EL (cell line): ENCODE measurements at places on chromosomes 7 and 10.

GRCh38 chr10:111933937-111934336 is 249.6 kb downstream of the GPAM start:
- no peak for DNase-seq

DNA sequence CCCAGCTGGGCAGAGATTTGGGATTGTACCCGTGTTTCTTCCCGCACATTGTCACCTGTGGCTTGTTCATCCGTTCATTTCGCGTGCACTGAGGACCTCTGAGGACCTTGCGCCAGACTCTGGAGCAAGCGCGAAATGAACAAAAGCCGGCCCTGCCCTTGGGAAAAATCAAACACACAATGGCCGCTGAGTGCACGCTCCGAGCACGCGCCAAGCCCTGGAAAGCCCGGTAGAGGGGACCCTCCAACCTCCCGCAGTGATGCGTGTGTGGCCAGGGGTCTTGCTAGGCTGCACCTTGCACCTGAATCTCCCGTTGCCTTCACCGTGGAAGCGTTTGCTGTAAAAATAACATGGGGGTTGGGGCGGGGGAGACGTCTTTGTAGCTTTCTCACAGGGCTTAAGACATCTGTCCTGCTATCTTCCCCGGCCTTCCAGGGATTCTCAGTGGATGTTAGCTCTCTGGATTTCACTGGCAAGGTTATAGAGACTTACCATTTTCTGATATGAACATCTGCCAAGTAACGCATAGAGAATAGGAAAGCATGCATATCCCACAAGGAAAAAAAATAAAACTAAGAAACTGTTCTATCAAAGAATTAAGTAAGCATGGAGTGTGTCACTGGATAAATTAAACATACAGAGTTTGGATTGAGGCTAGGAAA is 37.3 kb downstream of the ZNF777 start:
- no peak for DNase-seq

GRCh38 chr7:16984375-16984774 is 102.6 kb upstream of the AGR3 start:
- DNase-seq: no peak

- peak; percentile 85 for DNase-seq
Measured at GRCh38 chr10:16891375-16892313, 74.4 kb upstream of the RSU1 start.

- peak; percentile 84 for DNase-seq
Measured at GRCh38 chr7:81161451-81162075, 242.7 kb upstream of the SEMA3C start.

GRCh38 chr7:129949292-129950133 is 3.2 kb downstream of the UBE2H start:
- peak; percentile 77 for DNase-seq
